LHCN-M2 (cell line): ENCODE measurements at places on chromosomes 16 and 17.

DNA sequence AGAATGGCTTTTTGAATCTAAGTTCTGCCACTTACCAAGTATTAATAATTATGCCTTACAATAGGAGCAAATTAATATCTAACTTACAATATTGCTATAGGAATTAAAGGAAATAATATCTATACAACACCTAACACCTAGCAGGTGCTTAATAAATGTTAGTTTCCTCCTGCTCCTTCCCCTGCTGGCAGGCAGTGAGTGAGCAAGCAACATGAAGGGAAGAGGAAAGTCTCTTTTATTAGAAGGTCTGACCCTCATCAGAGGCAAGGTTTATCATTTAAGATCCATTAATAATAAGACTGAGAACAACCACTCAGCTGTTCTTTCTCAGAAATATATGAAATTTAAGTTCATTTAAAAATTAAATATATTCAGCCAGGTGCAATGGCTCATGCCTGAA is 6.7 kb upstream of the DYNC1LI2 start:
- no peak for DNase-seq

DNA sequence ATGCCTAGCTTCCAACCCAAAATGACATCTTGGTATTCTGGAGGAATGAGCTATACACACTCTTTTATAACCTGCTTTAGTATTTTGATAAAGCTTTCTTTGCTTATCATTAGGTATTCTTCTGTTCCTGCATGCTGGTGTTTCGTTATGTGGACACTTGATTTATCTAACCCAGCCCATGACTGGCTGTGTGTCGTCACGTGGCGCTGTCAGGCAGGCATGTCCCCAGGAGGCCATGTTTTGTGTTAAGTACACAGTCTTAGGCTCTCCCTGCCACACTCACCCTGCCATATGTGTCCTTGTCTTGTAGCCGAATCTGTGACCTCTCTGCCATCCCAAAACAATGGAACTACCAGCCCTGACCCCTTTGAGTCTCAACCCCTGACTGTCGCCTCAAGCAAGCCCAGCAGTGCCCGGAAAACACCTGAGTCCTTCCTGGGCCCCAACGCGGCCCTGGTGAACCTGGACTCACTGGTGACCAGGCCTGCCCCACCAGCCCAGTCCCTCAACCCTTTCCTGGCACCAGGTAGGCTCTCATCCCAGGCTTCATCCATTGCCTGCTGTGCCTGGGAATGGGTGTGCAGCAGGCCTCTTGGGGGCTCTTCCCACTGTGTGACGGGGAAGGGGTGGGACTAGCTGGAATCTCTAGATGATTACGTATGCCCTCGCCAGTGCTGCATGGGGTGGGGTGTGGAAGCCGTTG is 30.8 kb downstream of the B9D1 start:
- DNase-seq, result no peak

GRCh38 chr16:129075-129474 is 9.4 kb downstream of the NPRL3 start:
- no peak for DNase-seq

DNA sequence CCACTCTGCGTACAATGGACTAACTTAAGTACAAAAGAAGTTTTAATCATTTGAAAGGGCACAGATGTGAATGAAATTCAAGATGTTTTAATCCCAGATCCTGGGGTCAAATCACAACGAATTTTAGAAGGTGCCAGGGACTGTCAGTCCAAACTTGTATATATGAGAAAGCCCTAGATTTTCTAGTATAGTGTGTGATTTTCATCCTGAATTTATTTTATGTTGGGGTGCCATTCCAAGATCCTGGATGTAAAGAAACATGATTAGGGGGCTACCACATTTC is 64.3 kb downstream of the TUBD1 start:
- no peak for DNase-seq
